ENCODE measurements at places on chromosomes 3 and 15.

- DNase-seq = no peak
These were observed 10.2 kb downstream of the MRPS22 start for GRCh38 chr3:139353920-139354556.

GRCh38 chr3:196920733-196921132, 21.6 kb downstream of the NCBP2 start:
- no peak for DNase-seq

GRCh38 chr3:32842531-32842931, 24.7 kb downstream of the TRIM71 start:
- no peak for DNase-seq

- no peak for DNase-seq
These were observed 6.6 kb downstream of the DPH3 start for GRCh38 chr3:16258177-16258576.

DNA sequence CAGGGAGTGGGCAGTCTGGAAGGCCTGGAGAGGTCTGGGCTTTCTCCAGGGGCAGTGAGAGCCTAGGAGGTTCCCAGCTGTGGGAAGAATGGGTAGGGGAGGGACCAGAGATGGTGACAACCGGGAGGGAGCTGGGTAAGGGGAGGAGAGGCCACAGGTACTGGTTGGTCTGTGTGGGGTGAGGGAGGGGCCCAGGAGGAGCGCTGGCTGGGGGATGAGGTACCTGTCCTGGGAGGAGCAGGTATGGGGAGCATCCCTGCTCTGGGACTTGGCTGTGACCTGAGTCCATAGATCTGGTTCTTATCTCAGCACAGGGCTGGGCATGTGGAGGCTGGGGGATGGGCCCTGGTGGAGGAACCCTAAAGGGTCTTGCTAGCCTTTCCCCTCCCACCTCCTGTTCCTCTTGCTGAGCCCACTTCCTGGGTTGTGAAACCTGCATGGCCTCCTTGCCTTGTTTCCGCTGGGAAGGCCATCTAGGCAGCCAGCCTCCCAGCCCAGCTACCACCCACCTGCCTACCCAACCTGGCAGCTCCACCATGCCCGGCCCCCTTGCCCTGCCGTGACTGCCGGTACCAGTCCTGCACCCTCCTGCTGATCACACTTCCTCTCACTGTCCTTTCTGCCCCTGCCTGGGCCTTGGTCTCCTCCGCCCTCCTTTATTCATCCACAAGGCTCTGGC, 11.0 kb downstream of the PRKCD start:
- no peak for DNase-seq

DNA sequence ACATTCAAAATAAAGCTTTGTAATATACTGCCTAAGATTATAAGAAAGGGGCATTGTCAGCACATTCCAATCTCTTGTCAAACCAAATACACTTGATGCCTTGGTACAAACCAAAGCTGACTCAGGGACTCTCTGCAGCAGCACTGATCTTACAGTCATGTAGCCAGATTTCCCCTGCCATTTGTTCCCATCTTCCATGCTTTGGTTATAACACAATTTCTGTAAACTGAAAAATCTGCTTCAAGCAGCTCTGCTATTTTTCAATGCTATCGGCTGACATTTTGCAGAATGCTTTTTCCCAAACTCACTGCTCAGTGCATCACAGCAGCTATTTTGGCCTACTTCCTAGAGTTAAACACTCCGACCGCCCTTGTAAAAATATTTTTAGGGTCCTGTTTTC, 18.2 kb downstream of the PLOD2 start:
- no peak for DNase-seq

DNA sequence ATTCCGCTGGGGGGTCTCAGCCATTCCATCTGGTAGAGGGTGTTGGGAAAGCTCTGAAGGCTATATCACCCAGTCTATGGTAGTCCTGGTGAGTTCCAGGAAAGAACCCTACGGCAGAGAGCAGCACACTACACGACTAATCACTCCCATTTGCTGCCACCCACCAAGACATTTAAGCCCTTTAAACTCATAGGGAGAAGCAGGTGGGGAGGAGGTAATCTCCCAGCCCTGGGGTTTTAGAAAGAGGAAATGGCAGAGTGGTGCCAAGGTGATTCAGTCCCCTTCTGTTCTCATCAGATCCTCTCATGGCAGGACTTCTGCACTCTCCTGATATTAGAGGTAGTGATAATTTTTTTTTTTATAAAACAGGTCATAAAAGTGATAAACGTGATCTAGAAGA, 10.6 kb upstream of the VWA5B2 start:
- no peak for DNase-seq

- DNase-seq = no peak
These were observed 10.6 kb upstream of the P3H2 start for GRCh38 chr3:190131329-190131728.

DNA sequence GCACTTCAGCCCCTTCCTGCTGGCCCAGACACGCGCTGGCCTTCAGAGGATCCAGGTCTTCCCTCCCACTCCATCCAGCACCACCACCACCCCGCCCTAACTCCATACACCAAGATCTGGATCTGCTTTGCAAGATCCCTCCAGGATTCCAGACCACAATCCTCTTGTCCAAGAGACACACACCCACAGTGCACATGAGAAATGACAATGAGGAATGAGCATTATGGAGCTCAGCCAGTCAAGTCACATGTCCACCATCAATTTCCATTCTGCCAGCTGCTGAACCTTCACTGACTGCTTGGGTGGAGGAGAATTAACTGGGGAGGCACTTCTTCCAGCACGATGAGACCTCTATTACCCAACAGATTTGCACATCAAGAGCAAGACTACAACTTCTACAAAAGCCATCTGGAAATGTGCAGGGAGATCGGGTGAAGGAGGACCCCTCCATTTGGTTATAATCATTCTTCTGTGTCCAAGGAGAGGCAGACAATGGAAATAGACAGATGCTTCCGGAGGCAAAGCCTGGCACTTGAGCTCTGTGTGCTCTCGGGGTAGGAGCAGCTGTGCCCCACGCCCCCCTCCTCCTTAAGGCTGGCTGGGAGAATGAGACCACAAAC, 12.3 kb upstream of the SPATA12 start:
- no peak for DNase-seq

DNA sequence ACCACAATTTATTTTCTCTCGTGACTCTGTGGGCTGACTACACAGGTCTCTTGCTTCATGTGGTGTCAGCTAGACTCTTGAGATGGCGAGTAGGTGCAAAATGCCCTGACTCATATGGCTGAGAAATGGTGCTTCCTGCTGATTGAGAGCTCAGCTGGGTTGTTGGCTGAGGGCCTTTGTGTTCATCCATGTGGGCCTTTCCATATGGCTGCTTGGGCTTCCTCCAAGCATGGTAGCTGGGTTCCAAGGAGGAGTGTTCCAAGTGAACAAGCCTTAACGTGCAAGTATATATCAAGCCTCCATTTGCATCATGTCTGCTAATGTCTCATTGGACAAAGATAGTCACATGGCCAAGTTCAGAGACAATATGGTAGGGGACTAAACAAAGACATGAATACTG, 164.0 kb downstream of the PDCD6IP start:
- no peak for DNase-seq

GRCh38 chr15:73046073-73046472, 6.2 kb upstream of the NEO1 start:
- no peak for DNase-seq

DNA sequence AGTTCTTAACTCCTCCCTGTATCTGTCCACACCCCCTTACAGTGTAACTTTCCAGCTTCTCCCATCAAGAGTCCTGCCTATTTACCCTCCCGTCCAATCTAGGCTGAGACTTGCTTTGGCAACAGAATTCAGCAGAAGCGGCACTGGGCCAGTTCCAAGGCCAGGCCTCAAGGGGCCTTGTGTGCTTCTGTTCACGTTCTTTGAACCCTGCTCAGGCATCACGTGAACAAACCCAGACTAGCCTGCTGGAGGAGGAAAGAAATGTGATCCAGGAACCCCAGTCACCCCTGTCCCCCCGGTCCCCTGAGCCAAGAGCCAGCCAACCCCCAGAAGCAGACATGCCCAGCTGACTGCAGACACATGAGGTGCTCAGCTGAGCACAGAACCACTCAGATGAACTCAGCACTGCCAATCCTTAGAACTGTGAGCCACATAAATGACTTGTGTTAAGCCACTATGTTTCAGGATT, 76.1 kb upstream of the DCLK3 start:
- no peak for DNase-seq

DNA sequence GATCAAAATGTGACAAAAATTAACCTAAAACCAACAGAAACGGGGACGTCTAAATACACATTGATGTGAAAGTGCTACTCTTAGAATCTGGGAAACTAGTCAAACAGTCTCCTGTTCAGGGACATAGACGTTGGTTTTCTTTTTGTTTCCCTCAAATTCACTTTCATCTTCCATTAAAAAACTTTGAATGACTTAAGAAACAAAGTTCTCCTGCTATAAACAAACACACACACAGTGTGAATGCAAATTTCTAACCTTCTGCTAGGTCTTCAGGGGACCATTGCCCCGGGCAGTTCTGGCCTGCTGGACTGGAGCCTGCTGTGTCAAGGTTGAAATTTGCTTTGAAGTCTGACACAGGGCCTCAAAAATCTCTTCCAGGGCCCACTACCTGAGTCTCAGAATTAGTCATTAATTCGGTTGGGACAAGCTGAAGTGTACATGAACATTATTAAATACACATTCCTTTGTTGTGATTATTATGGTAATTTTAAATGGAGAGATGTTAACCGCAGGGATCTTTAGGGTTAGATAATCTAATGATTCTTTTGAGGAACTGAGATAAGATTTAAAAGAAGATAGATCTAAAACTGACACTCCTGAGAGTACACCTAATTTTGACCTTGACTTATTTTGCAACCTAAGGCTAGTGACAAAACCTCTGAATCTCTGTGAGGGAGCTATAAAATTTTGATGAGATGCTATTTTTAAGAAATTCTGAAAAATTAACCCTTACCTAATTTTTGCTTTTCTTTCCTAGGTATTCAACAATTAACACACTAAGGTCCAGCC, 1260.4 kb downstream of the ROBO1 start:
- DNase-seq = no peak

- peak; percentile 18 for DNase-seq
These were observed 110.7 kb upstream of the CNTN4 start for GRCh38 chr3:1987980-1988379.

GRCh38 chr3:11080492-11080891, 73.8 kb upstream of the HRH1 start:
- no peak for DNase-seq

GRCh38 chr3:1515882-1516281, 423.1 kb downstream of the CNTN6 start:
- DNase-seq = no peak

DNA sequence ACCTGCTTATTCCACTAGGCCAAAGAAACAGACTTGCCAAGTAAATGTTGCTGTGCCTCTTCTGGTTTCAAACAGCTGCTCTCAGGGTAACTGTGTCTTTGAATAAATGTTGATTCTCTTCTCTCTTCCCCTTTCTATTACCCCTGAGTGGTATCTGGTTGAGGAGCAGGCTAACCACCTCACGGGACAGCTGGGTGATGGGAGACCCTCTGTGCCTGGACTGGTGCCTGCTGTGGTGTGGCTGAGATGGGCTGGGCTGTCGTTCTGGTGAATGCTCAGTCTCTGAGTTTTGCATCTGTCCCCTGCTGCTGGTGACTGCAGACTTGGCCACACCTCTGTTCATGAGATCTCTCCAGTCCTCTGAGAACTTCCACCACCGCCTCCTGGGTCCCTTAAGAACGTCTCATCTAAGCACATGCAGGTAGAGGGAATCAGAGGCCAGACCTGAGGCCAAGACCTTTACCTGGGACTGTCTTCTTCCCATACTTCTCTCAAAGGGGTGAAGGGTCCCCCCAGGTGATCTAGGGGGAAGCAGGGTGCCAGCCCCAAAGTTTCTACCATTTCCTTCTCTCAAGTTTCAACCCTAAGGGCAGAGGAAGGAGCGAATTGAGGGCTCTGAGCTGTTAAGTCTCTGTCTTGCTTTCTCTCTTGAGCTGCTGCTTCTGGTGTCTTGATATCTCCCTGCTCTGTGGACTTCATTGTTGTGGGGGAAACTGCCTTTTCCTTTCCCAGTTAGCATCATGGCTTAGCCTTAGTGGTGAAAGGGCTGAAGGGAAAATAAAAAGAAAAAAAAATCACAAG, 252.9 kb downstream of the EBLN2 start:
- no peak for DNase-seq

DNA sequence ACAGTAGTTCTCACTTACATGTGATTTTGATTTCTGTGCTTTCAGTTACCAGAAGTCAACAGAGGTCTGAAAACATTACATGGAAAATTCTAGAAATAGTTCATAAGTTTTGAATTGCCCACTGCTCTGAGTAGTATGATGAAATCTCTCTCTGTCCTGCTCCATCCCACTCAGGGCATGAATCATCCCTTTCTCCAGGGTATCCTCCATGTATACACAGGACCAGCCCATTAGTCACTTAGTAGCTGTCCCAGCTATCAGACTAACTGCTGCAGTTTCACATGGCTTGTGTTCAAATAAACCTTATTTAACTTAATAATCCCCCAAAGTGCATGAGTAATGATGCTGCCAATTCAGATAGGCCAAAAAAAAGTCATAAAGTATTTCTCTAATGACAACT, 38.6 kb downstream of the EPHA3 start:
- DNase-seq = no peak

GRCh38 chr3:152858170-152858800, 23.4 kb downstream of the P2RY1 start:
- DNase-seq = no peak

DNA sequence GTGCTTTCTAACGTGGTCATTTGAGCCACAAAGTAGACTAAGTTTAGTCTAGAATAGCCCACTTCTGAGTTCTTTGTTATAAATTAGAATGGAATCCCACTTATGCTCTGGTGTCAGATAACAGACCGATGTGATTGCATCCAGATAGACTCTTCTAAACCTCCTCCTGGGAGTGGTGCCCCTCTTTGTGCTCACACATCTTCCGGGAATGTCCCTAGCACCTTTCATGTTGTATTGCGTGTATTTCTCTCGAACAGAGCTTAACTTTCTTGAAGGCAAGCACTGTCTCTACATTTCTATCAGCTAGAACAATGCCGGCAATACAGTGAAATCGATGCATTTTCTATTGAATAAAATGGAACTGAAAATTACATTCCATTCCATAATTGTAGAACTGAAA, 23.0 kb downstream of the CP start:
- no peak for DNase-seq

DNA sequence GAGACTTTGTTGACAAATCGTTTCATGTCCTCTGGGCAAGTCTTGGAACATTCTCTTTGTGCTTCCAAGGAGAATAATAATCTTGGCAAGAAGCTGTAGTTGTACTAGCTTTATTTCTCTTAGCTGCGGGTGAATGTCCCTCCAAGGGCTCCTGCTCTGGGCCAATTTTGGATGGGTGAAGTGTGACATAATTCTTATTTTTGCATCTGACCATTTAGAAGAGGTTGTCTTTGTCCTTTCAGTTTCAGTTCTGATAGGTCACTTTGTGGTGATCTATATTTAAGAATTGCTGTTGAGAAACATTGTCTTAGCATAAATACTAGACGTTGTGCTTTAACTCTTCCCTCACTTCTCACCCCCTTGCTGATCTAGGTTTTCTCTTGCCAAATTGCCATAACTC, 164.8 kb upstream of the RORA start:
- DNase-seq = no peak

DNA sequence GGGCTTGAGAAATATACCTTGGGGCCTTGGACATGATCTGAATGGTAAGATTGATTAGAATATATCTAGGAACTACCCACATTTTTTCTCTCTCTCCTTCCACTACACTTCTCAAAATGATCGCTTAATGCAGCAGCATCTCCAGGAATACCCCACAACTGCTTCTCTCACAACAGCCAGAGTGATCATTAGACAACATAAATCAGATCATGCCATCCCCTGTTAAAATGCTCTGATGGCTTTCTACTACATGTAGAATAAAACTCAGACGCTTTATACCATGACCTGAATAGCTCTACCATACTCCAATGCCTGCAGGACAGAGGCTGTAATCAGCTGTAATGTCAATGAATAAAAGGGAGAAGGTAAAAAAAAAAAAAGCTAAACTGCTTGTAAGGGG, 451.4 kb downstream of the MECOM start:
- DNase-seq = no peak
